ENCODE measurements at places on chromosomes 2 and 18. TPM values are rescaled to one million over a fixed set of nuclear protein-coding genes. Genes with fewer than 3 reads are reported as not detected.

DNA sequence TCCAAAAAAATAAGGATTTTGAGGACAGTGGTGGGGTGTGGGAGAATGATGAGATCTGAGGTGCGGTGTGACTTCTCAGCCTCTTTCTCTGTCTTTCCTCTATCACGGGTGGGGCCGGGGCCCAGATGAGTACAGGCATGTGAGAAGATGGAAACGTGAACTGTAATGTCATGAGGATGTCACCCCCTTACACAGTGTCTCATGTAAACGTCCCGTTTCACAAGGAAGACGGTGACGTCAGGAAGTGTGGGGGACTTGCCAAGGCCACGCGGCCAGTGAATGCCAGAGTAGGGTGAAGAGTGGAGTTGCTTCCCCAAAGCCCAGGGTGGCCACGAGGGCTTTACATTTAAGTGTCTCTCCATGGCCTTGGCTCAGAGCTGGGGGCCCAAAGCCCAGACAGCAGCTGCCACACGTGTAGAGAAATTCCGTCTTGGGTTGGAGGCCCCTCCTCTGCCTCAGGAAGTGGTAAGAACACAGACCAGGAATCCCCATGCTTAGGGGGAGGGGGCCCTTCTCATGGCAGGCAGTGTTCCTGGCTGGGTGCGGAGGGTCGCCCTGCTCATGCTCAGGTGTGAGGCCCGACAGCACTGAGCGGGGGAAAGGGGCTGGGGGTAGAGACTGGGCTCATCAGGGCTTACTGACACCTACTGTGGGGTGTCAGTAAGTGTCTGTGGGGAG, 80.9 kb upstream of the SMAD7 start:
- no peaks in the 10 kb centered on the region for H3K36me3 ChIP-seq
- H3K4me3 ChIP-seq, result no peak overlapping the region
- DNase-seq, result no peak
- peaks cover 25% of the 10 kb centered on the region for H3K27me3 ChIP-seq

COBLL1 gene
- total RNA-seq, result 86.8 TPM

DNA sequence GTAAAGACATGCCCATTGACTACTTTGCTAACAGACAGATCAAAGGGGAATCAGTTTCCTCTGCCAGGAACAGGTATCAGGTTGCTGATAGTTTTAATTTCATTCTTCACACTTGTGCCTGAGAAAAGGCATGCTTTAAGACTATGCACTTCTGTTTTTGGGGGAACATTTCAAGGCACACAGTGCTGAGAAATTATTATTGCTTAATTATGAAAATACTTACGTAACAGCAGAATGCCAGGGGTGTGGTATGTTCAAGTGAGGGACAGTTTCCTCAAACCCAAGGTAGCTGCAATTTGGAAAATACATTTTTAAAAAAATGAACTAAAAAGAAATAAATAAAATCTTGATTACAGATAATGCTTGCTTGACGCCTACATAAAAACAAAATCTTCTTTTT, 1746.1 kb upstream of the PIK3C3 start:
- no peaks in the 10 kb centered on the region for H3K4me1 ChIP-seq
- H3K27me3 ChIP-seq, result no peaks in the 10 kb centered on the region
- H3K27ac ChIP-seq, result no peak overlapping the region
- DNase-seq, result no peak

DNA sequence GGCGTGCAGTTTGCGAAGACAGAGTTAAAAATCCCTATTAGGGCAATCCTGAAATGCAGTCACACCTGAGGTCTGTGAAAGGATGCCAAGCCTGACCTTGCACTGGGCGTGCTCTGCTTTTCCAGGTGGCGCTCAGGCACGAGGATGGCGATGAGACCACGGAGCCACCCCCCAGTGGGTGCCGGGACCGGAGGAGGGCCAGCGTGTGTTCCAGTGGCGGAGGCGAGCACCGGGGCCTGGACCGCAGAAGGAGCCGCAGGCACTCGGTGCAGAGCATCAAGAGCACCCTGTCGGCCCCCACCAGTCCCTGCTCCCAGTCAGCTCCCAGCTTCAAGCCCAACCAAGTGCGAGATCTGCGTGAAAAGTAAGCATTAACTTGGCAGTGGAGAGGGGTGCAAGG, 203.4 kb downstream of the TPGS2 start:
- no peak overlapping the region for H3K27ac ChIP-seq
- H3K36me3 ChIP-seq, result no peaks in the 10 kb centered on the region
- no peak overlapping the region for H3K4me3 ChIP-seq
- H3K4me1 ChIP-seq, result peaks cover 7% of the 10 kb centered on the region

- peak; percentile 36 for DNase-seq
- no peaks in the 10 kb centered on the region for H3K27me3 ChIP-seq
- H3K27ac ChIP-seq, result no peak overlapping the region
- H3K4me3 ChIP-seq, result no peak overlapping the region
- no peaks in the 10 kb centered on the region for H3K4me1 ChIP-seq
Measured at GRCh38 chr2:175251425-175252041, 70.0 kb upstream of the ATP5MC3 start.

- H3K27me3 ChIP-seq, result peaks cover 5% of the 10 kb centered on the region
- DNase-seq, result no peak
- no peak overlapping the region for H3K4me3 ChIP-seq
- H3K36me3 ChIP-seq, result no peaks in the 10 kb centered on the region
- H3K4me1 ChIP-seq, result no peaks in the 10 kb centered on the region
- no peak overlapping the region for H3K27ac ChIP-seq
Measured at GRCh38 chr18:77754475-77755044, 504.9 kb downstream of the GALR1 start.

CHRNG gene
- total RNA-seq, result not detected

- no peak for DNase-seq
- H3K36me3 ChIP-seq, result no peaks in the 10 kb centered on the region
- no peak overlapping the region for H3K4me3 ChIP-seq
- H3K27ac ChIP-seq, result no peak overlapping the region
Measured at GRCh38 chr2:137696916-137697315, 267.4 kb upstream of the HNMT start.

DNA sequence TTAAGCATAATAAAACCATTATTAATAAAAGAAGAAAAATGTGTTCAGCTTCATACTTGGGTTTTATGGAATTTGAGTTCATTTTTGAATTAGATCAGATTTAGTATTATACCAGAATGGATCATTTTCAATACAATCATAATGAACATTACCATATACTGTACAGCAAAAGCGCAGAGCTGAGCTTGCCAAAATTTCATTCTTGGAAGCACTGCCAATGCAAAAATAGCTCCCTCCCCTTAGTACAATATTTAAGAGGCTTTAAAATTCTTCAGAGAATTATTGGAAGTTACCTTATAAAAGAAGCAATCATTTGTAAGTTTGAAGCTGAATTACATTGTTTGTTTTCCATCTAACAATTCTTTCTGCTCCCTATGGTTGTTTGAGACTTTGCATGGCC, 938.1 kb upstream of the SLC39A10 start:
- H3K27ac ChIP-seq, result no peak overlapping the region
- H3K36me3 ChIP-seq, result no peaks in the 10 kb centered on the region
- no peak for DNase-seq
- no peaks in the 10 kb centered on the region for H3K4me1 ChIP-seq
- no peaks in the 10 kb centered on the region for H3K27me3 ChIP-seq
- no peak overlapping the region for H3K4me3 ChIP-seq

- peaks cover 52% of the 10 kb centered on the region for H3K27me3 ChIP-seq
- no peak for DNase-seq
- no peak overlapping the region for H3K27ac ChIP-seq
- no peaks in the 10 kb centered on the region for H3K4me1 ChIP-seq
Measured at GRCh38 chr2:129757915-129758783, 221.3 kb upstream of the RAB6C start.

DNA sequence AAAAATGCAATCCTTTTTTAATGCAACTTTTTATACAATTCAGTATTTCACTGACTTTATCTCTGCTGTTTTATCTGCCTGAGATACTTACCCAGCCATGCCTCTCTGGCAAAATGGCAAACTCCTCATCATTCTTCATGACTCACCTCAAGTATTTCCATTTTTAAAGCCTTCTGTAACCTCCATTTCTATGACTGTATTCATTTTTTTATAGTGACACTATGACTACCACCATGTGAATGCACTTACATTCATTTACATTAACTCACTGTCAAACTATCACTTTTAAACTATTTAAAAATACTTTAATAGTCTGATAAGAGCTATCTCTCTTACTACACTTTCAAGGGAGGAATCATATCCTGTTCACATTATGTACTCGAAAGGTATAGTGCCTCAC, 99.4 kb upstream of the SCN7A start:
- no peak overlapping the region for H3K27ac ChIP-seq
- H3K36me3 ChIP-seq, result no peaks in the 10 kb centered on the region
- no peak for DNase-seq
- no peaks in the 10 kb centered on the region for H3K27me3 ChIP-seq
- no peaks in the 10 kb centered on the region for H3K4me1 ChIP-seq

RUFY4 gene
- total RNA-seq, result not detected

DNA sequence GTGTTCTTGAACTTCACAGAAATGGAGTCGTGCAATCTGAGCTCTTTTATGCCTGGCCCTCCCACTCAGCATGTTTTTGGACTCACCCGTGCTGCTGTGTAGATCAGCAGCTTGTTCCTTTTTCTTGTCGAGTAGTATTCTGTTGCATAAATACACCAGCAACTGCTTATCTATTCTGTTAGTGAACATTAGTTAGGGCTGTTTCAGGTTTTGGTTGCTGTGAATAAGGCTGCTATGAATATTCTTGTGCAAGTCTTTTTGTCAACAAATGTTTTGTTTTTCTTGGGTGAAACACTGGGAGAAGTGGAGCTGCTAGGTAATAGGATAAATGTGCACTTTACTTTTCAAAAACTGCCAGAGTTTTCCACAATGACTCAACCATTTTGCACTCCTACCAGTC, 15.3 kb upstream of the CIDEA start:
- no peak overlapping the region for H3K27ac ChIP-seq
- H3K36me3 ChIP-seq, result no peaks in the 10 kb centered on the region
- no peak overlapping the region for H3K4me3 ChIP-seq
- peaks cover 12% of the 10 kb centered on the region for H3K4me1 ChIP-seq

GRCh38 chr2:72925328-72925943, 8.1 kb downstream of the EMX1 start:
- no peak overlapping the region for H3K4me3 ChIP-seq
- H3K27ac ChIP-seq, result no peak overlapping the region
- peaks cover 88% of the 10 kb centered on the region for H3K27me3 ChIP-seq
- DNase-seq, result no peak
- H3K36me3 ChIP-seq, result no peaks in the 10 kb centered on the region
- H3K4me1 ChIP-seq, result no peaks in the 10 kb centered on the region

VAMP5 gene
- 7.2 TPM for total RNA-seq

GRCh38 chr18:46042571-46043123, 29.4 kb downstream of the PSTPIP2 start:
- no peak overlapping the region for H3K27ac ChIP-seq
- H3K27me3 ChIP-seq, result peaks cover 5% of the 10 kb centered on the region
- no peak overlapping the region for H3K4me3 ChIP-seq
- no peaks in the 10 kb centered on the region for H3K36me3 ChIP-seq
- DNase-seq, result no peak

ELOA2 gene
- total RNA-seq, result not detected

GRCh38 chr2:227214622-227215041, 50.2 kb downstream of the COL4A3 start:
- no peak for DNase-seq
- no peaks in the 10 kb centered on the region for H3K27me3 ChIP-seq

DNA sequence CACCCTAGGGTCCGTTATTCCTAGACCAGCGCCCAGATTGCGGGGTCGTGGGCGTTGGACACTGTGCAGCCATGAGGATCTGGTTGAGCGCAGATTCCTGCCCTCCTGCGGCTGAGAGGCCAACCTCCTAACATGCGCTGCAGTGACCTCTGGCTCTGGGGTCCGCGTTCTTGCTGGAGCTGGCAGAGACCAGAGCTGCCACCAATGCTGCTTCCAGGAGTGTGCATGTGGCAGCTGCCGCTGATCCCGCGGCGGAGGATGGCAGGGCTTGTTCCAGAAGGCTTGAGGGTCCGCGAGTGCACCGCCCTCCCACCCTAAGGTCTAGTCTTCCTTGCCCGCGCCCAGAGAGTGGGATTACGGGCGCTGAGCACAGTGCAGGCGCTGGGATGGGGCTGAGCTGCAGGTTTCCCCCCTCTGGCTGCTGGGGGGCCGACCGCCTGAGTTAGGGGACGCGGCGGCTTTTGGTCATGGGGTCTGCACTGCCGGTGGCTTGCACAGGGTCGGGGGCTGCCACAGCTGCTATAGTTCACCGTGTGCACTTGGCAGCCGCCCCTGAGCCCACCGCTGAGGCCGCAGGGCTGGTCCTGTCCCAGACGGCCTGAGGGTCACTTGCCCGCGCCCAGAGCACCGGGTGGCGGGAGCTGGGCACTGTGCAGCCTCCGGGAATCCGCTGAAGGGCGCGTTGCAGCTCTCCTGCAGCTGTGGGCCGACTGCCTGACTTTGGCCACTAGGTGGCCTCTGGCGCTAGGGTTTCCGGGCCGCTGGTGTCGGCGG, 145.9 kb downstream of the CCDC74A start:
- peaks cover 20% of the 10 kb centered on the region for H3K4me1 ChIP-seq
- H3K36me3 ChIP-seq, result no peaks in the 10 kb centered on the region
- H3K27me3 ChIP-seq, result peaks cover 8% of the 10 kb centered on the region
- peak; percentile 71 for DNase-seq

DLGAP1 gene
- not detected for total RNA-seq

- H3K27ac ChIP-seq, result no peak overlapping the region
- H3K4me3 ChIP-seq, result no peak overlapping the region
- no peaks in the 10 kb centered on the region for H3K36me3 ChIP-seq
- H3K4me1 ChIP-seq, result no peaks in the 10 kb centered on the region
- DNase-seq, result no peak
Measured at GRCh38 chr2:109117780-109118179, 11.2 kb upstream of the SH3RF3 start.

DNA sequence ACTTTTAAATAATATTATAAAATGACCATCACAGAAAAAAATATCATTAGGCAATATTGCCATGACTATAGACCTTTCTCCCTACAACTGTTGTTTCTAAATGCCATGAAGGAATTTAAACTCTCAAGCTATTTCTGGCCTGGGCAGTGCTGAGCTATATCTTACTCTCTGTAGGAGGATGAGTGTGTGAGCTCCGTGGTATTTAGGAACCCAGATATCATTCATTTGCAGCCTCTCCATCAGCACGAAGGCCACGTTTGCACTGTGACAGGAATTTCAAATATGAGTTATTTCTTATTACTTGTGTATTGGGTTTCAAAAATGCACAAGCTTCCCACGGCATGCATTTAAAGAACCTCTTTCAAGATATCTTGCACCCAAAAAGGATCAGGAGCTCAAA, 35.0 kb upstream of the SOX11 start:
- DNase-seq, result no peak
- H3K4me1 ChIP-seq, result no peaks in the 10 kb centered on the region
- no peaks in the 10 kb centered on the region for H3K27me3 ChIP-seq

AAMP gene
- 241 TPM for total RNA-seq

CCDC178 gene
- not detected for total RNA-seq

DNA sequence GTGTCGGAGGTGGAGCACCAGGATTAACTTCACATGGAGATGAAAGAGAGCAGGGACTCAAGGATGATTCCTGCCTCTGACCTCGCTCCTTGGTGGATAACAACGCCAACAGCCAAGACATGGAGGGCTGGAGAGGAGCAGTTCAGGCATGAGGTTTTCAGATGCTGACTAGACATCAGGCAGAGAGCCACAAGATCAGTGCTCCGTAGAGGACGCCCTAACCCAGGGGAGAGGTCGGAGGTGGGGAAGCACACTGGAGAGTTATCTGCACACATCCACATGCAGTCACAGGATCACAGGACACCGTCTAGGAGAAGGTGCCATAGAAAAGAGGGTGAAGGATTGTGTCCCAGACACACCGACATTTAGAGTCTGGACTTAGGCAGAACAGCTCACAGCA, 344.3 kb downstream of the EIPR1 start:
- no peak for DNase-seq
- no peak overlapping the region for H3K4me3 ChIP-seq
- no peaks in the 10 kb centered on the region for H3K36me3 ChIP-seq

LHCGR gene
- total RNA-seq, result not detected
